ENCODE measurements at places on chromosomes 12 and 14.

GRCh38 chr12:56122637-56123036, 4.6 kb downstream of the ZC3H10 start:
- DNase-seq: no peak

DNA sequence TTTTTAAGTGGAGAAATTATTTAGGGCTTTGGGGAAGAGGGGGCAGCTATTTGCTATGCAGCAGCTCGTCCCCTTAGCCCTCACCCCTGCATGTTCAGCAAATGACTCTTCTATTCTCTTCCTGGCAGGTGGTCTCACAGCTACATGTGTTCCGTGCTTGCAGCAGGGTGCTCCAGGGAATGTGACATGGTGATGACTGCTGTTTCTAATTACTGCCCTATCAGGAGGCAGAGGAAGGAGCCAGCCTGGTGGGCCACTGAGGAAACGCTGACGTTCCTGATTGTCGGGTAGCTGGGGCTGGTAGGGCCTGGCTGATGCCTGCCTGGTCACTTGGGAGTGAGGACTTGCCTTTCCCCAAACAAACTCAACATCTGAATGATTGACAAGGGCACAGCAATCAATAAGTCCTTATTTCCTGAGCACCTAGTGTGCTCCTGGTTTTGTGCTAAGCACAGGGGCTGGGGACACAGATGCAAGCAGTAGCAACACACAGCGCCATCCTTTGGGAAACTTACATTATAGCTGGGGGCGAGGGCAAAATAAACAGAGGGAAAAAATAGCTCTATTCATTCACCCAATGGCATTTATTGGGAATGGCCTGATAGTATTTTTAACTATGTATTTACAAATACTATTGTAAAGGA, 377.8 kb downstream of the FUT8 start:
- no peak for DNase-seq

GRCh38 chr12:4780641-4781611, 60.7 kb downstream of the GALNT8 start:
- no peak for DNase-seq

GRCh38 chr14:73173092-73173735, 36.9 kb downstream of the PSEN1 start:
- no peak for DNase-seq

DNA sequence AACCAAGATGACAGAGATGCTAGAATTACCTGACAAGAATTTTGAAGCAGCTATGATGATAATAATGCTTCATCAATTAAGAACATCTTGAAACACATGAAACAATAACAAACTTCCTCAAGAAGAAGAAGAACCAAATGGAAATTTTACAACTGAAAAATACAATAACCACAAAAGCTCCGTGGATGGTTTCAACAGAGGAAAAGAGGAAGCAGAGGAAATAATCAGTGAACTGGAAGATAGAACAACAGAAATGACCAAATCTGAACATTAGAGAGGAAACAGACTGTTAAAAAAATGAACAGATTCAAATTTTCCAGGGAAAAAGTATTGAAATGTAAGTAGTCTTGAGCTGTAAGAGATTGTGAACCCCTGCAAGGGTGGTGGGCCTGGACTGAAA, 62.8 kb upstream of the SLC35F4 start:
- DNase-seq: no peak

GRCh38 chr12:64608901-64609535, 1.3 kb upstream of the RASSF3 start:
- peak; percentile 64 for DNase-seq

GRCh38 chr12:123398550-123399254, 14.8 kb downstream of the KMT5A start:
- no peak for DNase-seq

DNA sequence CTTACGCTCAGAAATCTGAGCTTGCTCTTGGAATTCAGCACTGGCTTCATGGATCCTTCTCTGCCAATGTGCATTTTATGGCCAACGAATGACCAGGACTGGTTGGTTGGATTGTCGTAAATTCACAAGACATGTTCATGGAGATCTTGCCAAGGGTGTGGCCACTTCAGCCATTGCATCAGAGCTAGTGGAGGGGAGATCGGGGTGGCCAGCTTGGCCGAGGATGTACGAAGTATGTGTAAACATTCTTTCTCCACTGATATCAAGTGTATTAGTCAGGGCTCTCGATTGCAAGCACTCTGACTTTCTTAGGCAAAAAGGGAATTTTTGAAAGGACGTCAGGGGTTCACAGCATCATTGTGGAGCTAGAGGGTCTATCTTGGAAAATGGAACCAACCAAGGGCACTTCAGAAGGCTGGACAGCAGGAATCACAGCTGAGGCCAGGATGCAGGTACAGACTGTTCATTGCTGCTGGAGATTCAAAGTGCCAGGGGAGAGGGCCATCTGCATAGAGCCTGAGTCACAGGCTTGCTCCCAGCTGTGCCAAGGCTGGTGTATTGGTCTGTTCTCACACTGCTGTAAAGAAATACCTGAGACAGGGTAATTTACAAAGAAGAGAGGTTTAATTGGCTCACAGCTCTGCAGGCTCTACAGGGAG, 32.9 kb upstream of the ADGRD1 start:
- DNase-seq: no peak

- DNase-seq: no peak
Observed at GRCh38 chr12:5391653-5392052, 40.3 kb upstream of the NTF3 start.

GRCh38 chr12:89768586-89769482, 60.2 kb upstream of the ATP2B1 start:
- peak; percentile 12 for DNase-seq

DNA sequence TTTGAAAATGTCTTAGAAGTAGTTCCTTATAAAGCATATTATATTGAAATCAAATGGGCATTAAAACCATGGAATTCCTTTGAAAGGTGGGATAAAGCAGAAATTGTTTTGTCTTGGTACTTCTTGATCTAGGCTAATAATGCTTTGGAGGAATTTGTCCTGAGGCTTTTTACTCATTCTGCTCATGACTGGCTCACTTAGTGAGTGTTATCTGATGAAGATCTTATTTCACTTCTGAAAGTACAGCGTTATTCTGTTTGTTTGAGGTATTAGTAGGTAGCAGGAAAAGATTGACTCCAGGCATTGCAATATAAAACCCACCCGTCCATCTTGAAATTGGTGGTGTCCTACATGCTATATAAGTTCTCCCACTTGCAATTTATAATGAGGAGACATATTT, 5.5 kb downstream of the C12orf71 start:
- no peak for DNase-seq

DNA sequence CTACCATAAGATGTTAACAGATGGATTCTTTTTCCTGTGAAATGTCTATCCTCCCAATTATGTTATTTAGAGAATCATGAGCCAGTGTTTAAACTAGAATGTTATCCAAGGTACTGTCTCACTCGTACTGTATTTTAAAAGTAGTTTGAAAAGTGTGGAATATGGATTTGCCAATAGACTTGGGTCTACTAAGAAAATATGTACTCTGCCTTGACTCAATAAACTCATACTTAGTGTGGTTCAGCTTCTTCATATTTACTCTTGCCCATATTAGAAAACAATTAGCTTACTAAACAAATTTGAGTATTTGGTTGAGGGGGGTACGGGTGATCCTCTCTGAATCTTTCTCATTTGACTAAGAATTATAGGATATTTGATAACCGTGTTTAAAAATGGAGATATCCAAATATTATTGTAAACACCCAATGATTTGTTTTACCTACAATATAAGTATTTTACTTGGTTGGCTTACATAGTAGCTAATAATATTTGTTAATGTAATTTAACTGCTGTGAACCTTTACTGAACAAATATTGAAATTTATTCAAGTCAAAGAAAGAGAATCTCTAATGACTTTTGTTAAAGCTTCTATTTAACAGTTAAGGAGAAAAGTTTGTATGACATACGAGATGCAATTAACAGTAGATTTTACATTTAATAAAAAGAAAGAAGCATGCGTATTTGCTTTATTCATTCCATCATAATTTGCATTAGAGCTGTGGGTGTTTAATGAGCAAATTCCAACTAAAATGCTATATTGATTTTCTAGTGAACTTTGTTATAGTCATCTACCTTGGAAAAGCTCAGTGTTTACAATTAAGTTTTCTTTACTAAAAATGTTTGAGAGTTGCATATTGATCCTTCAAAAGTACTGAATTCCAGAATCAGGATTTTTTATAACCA, 81.2 kb downstream of the MIPOL1 start:
- DNase-seq: no peak

DNA sequence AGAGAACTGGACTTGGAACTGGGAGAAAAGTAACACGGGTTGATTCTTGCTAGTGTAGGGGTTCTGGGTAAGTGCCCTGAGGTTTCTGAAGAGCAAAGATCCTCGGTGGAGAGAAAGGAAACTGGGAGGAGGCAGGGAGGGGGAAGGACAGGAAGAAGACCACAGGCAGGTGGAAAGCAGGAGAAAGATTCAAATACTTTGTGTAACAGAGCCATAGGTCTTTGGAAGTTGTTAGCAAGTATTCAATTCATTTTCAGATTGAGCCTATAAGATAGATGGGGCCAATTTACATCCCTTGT, 1.3 kb downstream of the PNP start:
- no peak for DNase-seq

- DNase-seq: no peak
Observed at GRCh38 chr12:47910486-47910885, 5.7 kb upstream of the VDR start.

DNA sequence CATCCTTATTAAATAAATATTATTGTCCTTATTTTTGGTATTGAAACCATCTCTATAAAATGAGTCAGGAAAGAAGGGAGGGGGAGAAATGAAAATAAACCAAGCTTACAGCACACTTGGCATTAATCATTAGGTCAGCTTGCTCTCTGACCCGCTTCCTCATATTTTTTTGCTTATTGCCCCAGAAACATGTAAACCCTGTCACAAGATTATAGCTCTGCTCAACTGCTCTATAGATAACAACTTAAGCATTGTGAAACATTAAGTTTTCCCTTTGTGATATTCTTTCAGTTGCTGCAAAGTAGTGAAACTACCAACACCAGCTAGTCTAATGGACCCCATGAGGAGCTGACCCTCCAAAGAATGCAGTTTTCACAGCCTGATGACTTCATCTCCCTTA, 819.5 kb downstream of the SLC16A7 start:
- DNase-seq: no peak

- no peak for DNase-seq
Observed at GRCh38 chr12:118238888-118239287, 103.0 kb downstream of the PEBP1 start.

DNA sequence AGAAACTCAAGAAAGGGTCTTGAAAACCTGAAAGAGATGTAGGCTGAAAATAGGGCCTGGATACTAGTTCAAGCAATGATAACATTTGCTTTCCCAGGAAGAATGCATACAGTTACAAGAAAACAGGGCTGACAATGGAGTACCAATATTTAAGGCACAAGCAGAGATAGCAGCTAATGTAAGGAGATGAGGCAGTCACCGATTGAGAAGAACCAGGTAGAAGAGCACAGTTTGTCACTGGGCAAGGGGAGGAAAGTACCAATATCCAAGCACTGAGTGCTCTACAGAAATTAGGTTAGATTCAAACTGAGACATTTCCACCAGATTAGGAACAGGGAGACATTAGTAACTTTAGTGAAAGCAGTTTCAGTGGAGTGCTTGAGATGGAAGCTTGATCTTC, 19.9 kb downstream of the RPS6KA5 start:
- no peak for DNase-seq

- DNase-seq: no peak
Observed at GRCh38 chr12:90970471-90970870, 15.5 kb upstream of the CCER1 start.

DNA sequence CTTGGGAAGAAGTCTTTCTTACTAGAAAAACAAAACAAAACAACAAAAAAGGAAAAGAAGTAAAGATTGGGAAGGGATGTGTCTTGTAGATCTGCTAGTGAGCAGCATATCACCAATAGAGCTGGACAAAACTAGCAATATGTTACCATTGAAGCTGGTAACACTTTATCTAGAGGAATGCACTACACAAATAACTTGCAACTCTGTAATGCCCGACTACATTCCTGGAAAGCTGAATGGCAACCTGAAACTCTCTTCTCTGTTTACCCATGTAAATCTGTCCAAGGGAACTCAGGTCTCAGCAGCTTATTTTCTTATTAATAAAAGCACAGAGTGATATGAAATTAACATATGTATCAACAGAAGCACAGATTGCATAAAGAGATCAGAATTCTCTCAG, 624.4 kb downstream of the KCNH5 start:
- no peak for DNase-seq

GRCh38 chr14:28294834-28295440, 471.6 kb upstream of the FOXG1 start:
- no peak for DNase-seq

- DNase-seq: no peak
Observed at GRCh38 chr12:102314821-102315220, 117.2 kb upstream of the PMCH start.

GRCh38 chr12:82673698-82674097, 13.0 kb upstream of the TMTC2 start:
- DNase-seq: no peak
